ENCODE measurements at places on chromosomes 1 and 21. TPM values are rescaled to one million over a fixed set of nuclear protein-coding genes. Genes with fewer than 3 reads are reported as not detected.

DNA sequence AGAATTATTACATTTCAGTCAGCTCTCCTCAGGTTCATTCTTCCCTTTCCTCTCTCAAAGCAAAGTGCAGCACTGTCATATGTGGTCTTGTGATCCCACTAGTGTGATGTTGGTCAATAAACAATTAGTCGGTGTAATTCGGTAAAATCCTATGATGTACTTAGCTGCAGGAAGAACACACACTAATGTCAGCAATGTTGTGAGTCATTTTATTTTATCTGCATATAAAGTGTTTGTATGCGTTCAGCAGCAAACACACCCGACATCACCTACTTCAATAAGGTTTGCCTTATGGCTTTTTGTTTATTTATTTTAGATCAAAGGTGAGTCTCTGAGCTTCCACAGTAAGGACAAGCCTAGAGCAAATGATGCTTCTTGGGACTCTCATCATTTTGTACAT is 47.8 kb downstream of the PTPN14 start:
- no peak for DNase-seq

GRCh38 chr1:56056438-56057287 is 522.7 kb downstream of the PLPP3 start:
- DNase-seq: no peak

DNA sequence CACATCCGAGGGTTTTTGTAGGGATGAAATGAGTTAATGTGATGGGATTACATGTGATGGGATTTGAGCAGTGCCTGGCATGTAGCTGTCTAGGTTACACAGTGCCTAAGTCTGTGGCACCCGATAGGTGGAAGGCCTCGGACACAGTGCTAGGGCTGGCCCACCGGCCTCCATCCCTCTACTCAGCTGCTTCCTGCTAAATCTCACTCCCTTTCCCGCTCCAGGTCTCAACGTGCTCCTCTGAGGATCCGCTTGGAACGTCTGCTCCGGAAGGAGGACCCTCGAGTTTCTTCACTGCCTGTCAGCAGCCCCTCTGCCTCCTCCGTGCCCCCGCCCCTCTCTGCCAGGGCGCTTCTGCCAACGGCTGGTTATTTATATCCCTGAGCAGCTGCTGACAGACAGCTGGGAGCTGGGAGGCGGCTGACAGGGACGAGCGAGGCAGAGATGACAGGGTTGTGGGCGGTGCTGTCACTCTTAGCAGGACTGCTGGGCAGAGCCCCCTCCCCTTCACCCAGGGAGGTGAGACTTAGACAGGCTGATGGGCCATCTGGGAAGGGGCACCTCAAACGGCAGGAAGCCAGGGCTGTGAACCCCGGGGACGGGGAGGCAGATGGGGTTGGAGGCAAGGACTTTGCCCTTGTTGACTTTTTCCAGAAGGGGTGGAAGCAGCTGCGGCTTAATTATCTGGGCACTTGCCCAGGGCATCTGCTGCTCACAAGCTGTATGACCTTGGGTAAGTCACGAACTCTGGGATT is 26.6 kb upstream of the LRRN2 start:
- DNase-seq: peak; percentile 80

DNA sequence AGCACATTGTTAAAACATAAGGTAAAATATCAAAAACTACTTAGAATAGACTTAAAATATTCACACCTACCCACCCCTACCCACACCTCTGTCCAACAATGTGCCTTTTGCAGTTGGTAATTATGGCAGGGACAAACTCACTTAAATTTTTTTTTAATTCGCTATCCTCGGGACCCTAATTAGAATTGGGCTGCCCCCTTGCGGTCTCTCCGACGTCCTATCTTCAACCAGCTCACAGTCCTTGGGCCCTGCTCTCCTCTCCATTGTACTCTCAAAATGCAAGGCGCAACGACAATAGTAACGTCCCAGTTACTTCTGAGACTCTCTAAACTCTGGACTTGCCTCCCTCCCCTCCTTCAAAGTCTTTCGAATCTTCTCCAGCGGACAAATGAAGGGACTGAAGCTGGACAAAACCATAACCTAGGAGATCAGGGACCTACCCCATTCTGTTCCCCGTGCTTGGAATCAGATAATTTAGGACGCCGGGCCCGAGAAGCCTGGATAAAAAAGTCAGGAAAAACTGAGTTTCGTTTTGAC is 1.1 kb upstream of the CIART start:
- DNase-seq: peak; percentile 76

DNA sequence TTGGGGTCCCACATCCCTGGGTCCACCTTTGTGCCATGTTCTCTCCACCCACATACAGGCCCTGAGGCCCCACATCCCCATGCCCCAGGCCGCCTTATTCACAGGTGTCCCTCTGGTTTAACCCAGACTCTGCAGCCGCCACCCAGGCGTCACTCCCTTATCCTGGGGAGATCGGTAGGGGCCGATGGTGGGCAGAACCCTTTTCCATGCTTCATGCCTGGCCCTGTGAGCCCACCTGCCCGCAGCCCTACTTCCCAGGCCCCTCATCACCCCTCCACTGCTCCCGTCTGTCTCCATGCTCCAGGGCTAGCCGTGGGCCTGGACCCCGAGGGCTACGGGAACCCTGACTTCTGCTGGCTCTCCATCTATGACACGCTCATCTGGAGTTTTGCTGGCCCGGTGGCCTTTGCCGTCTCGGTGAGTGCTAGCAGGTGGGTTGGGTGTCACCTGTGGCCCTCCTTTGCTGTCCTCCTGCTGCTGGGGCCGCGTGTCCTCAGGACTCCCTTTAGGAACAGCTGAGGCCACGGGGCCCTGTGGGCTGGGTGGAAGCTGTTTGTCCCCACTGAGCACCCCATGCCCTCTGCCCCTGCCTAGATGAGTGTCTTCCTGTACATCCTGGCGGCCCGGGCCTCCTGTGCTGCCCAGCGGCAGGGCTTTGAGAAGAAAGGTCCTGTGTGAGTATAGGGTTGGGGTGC is 12.2 kb downstream of the PSRC1 start:
- no peak for DNase-seq

- DNase-seq: no peak
These were observed 203.4 kb upstream of the SPAG17 start for GRCh38 chr1:118388301-118388959.

DNA sequence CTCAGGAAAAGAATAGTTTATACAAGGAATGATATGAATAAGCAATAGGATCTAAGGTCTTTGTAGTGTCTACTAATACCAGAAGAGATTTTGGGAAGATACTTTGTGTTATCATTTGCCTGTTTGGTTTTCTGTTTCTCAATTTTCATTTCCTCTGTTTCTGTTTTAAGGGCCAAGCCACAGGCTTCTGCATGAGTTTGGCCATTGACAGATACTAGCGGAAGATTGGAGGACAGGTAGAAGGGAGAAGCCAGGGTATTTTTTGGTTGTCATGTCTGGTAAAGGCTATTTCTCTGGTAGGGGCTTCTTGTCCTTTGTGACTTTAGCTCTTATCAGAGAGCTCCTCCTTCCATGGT is 51.4 kb downstream of the HS2ST1 start:
- no peak for DNase-seq

GRCh38 chr21:25626757-25627156 is 12.3 kb upstream of the JAM2 start:
- DNase-seq: no peak

DNA sequence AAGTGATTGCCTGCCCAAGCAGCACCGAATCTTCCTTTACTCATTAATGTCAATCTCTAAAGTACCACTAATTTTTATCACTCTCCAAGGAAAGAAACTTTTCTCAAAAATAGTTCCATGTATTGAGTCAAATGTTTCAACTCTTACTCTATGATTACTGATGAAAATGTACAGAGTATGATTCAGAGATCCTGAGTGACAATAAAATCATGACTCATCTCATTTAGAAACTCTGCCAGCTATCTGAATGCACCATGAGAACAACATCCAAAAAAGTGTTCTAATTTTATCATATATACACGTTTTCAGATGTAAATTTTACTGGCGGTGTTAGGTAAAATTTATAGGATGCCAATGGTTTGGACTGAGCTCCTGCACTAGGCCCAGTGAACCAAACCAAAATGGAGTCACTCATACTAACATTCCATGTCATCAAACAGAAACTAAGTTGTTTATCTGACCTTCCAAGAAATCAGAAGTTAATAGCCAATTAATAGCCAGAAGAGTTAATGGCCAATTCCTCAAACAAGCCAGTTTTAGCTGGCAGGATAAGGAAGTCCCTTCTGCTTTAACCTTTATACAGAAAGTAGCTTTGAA is 22.6 kb downstream of the PLPPR5 start:
- no peak for DNase-seq

DNA sequence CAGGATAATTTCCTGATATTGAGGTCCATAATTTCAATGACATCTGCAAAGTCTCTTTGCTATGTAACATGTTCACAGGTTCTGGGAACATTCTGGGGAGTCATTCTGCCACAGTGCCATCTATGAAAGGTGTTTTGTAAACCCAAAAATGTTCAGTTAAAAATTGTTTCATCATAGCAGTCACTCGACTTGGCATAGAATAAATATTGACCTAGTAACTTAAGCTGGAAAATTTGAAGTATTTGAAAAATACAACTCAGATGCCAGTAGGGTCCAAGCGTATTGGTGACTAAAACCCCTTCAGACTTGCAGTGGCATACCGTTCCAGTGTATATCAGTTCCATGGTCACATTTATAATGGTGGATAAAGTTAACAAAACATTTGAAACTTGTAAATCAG is 6.8 kb downstream of the DESI2 start:
- DNase-seq: no peak

DNA sequence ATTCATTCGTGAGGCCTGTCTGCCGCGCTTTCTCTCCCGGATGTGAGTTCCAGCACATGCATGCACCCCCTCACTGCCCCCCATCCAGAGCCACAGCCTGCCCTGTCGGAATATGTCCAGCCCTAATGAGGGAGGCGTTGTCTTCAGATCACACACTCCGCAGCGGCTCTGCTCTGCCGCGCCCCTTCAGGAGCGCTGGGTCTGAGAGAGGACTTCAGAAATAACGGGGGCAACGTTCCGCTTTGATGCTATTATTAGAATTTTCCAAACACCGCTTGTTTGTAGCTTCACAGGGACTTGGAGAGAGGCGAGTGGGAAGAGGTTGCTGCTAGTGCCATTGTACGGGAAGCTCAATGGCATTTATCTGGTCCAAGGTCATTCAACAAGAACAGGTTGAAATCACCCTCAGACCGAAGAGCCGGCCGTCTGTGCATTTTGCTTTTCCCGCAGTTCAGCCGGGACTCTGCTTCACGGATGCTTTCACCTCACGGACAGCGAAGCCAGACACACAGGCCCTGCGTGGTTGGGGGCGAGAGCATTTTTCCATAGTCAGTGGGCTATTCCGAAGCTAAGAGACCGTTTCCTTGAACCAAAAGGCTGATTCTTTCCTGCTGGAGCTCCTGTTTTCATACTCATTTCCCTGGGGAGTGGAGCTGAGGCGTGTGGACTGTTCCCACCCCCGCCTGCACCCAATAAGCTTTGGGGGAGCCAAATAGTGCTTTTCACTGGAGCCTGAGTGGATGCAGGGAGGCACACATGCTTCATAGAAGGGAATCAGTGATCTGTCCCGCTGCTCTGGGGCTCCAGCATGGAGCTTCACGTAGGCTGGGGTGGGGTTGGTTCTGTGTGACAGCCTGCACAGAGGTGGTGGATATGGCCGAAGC is 69.7 kb downstream of the GALNT2 start:
- no peak for DNase-seq

DNA sequence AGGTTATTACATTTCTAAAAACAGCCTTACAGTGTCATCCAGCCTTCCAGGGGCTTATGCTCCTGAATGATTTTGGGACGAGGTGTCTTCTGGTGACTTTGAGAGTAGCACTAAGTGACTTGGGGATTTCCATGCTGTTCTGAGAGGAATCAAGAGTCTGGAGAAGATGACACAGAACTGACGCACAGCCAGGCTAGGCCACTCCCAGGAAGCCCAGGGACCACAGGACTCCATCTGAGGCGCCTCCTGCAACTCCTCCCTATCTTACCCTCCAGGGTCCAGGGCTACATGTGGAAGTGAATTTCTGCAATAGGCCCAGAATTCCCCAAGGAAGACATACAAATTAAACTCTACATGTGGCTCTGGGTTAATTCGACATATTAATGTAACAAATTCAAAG is 92.5 kb downstream of the SLC25A24 start:
- no peak for DNase-seq

Gene IFNAR2
- total RNA-seq: 6.9 TPM

Gene LCE3D
- not detected for total RNA-seq

Gene VAMP4
- total RNA-seq: 8.4 TPM

Gene FAM229A
- total RNA-seq: 21.8 TPM

Gene CRNN
- not detected for total RNA-seq
